ENCODE measurements at places on chromosomes 12 and 14. TPM values are rescaled to one million over a fixed set of nuclear protein-coding genes. Genes with fewer than 3 reads are reported as not detected.

The ACSM4 gene
- not detected for total RNA-seq

DNA sequence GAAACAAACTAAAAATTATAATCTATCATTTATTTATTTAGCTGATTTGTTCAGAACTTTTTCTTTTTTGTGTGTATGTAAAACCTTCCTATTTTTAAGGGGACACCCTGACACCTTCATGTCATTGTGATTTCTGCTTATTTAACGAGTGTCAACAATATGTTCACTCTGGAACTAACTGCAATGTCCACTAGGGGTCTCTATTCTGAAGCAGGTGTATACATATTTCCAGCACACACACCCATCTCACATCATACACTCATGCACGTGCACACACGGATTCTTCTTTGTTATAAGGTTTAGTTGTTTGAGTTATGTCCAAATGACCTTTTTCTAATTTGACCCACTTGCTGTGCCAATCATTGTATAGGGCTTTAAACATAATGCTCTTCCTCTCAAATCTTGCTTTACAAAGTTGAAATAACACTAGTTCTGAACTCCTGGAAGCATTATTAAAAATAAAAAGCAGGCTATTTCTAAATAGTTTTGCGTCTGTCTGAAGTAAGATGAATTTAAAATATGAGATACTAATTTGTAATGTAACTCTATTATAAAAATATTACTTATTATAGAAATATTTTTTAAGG, 15.5 kb downstream of the E2F7 start:
- peak; percentile 78 for DNase-seq

- DNase-seq, result peak; percentile 91
Observed at GRCh38 chr12:31896514-31897039, 62.6 kb upstream of the RESF1 start.

GRCh38 chr12:111733340-111733915, 33.3 kb upstream of the ALDH2 start:
- no peak for DNase-seq

GRCh38 chr12:43062201-43062895, 472.8 kb upstream of the PRICKLE1 start:
- no peak for DNase-seq

DNA sequence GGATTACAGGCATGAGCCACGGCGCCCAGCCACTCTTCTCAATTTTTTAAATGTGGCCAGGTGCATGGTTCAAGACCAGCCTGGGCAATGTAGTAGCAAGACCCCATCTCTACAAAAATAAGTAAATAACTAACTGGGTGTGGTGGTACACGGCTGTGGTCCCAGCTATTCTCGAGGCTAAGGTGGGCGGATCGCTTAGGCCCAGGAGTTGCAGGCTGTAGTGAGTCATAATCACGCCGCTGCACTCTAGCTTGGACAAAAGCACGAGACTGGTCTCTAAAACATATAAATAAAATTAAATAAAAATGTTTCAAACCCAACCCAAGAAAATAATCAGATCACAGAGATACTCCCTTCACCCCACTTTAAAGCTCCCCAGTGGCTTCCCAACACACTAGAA, 8.9 kb downstream of the KDM2B start:
- no peak for DNase-seq

- DNase-seq, result no peak
Observed at GRCh38 chr14:89947344-89947743, 7.2 kb downstream of the EFCAB11 start.
